Immature natural killer cell (primary cell): ENCODE measurements at places on chromosomes 11 and 22. TPM values are rescaled to one million over a fixed set of nuclear protein-coding genes. Genes with fewer than 3 reads are reported as not detected.

DNA sequence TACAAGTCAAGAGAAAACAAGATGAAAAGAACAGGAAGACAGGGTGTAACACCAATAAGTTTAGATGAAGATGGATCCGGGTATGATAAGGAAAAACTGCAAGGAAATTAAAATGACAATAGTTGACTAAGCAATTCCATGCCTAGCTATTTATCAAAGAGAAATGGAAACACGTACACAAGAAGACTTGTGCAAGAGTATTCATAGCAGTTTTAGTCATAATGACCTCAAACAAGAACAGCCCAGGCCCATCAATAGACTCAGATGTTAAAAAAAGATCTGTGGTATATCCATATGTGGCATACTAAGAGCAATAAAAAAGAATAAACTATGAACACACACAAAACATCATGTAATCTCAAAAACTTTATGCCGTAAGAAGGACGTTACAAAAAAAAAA lies 33.2 kb downstream of the SLC5A12 start:
- DNase-seq = no peak

DNA sequence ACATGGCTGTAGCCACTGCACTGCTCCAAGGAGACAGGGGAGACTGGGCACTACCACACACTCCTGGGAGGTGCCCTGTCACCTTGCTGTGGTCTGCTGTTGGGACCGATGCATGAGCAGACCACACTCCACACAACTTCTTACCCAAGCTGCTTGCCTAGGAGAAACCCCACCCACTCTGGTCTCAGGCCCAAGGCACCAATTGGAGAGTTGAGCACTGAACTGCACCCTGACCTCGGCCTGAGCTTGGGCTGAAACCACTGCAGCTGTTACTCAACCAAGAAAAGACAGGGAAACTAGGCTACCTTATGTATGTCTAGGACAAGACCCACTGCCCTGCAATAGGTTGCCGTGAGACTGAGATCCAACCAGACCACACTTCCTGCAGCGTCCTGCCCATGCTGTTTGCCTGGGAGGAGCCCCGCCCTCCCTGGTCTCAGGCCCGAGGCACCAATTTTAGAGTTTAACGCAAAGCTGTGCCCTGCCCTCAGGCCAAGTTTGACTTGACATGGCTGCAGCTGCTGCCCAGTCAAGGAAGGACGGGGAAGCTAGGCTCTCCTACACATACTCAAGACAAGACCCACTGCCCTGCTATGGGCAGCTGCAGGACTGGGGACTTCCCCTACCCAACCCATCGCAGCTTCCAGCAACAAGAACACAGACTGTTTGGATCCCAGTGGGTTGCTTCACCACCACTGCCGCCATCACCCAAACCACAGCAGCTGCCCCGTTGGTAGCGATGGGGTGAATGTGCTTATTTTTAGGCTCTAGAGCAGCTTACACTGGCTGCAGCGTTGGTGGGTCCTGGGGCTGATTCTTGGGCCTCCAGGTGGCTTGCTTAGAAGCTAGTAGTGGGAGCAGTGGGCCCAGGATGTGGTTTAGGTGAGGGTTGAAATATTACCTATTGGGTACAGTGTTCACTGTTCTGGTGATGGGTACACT lies 66.8 kb downstream of the BRD1 start:
- DNase-seq = no peak

DNA sequence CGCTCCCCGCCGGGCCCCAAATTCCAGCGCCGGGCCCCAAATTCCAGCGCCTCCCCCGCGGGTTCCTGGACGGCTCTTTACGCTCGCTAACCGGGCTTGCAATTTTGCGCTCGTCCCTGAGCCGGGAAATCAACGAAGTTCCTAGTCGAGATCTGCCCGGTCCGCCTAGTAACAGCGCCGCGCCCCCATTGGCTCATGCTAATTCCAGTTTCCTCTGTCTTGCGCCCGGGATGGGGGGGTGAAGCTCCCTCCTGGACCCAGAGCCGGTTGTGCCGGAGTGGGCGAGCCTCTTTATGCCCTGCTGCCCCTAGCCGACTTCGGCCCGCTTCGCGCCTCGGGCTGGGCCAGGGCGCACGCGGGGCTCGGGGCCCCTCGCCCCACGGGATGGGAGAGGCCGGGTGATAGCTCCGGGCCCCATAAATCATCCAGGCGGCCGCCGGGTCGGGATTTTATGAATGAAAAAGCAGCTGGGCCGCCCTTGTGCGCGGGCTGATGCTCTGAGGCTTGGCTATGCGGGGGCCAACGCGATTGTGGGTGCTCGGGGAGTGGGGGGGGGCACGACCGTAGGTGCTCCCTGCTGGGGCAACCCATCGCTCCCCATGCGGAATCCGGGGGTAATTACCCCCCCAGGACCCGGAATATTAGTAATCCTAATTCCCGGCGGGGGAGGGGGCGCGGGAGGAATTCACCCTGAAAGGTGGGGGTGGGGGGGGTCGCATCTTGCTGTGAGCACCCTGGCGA lies 1.8 kb upstream of the CCND1 start:
- DNase-seq = no peak

DNA sequence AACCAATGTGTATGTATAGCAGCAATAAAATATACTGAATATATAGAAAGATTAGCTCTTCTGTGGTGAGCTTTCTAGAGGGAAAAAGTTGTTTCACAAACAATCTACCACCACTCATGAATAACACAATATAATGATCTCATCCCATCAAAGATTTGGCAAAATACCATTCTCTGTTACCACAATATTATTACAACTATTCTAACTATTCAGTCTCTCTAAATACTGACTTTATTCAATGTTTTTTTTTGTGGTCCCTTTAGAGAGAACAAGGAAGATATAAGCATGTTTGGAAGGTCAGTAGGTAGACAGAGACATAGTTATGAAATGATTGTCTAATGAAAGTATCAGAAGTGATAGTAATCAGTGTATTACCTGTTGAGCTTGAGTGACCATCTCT lies 7.8 kb downstream of the CCDC90B start:
- DNase-seq = no peak

- no peak for DNase-seq
These were observed 576.0 kb downstream of the SOX6 start for GRCh38 chr11:15780382-15780781.

- DNase-seq = no peak
These were observed 83.6 kb downstream of the PIWIL4 start for GRCh38 chr11:94650756-94651155.

DNA sequence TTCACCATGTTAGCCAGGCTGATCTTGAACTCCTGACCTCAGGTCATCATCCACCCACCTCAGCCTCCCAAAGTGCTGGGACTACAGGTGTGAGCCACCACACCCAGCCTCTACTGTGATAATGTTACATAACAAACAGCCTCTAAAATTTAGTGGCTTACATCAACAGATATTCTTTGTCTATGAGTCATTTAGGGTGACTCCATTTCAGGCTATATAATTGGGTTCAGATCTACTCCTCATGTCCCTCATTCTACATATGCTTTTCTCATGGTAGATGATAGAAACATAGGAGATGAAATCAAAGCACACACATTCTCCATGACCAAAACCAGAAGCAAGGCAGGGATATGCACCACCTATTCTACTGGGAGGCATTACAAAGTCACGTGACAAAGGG lies 72.7 kb downstream of the SIK2 start:
- no peak for DNase-seq

- DNase-seq = no peak
These were observed 384.6 kb downstream of the BUD13 start for GRCh38 chr11:116388146-116388545.

DNA sequence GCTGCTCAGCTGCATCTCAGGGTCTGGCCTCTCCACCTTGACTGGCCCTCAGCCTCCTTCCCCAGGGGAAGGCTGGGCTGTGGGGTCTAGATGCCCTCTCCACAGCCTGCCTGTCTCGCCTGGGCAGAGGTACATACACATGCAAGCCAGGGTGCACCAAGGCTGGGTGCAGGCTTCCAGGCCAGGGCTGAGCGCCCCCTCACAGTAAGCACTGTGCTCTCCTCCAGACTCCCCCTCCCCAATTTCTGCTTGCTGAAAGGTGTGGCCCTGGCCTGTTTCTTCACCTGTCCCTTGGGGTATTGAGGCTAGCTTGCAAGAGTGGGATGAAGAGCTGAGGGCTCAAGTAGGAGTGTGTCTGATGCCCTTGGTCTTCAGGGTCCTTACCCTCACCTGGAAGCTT lies 22.5 kb downstream of the RELT start:
- DNase-seq = no peak

GRCh38 chr22:19821523-19822300 lies 33.0 kb downstream of the GNB1L start:
- no peak for DNase-seq

DNA sequence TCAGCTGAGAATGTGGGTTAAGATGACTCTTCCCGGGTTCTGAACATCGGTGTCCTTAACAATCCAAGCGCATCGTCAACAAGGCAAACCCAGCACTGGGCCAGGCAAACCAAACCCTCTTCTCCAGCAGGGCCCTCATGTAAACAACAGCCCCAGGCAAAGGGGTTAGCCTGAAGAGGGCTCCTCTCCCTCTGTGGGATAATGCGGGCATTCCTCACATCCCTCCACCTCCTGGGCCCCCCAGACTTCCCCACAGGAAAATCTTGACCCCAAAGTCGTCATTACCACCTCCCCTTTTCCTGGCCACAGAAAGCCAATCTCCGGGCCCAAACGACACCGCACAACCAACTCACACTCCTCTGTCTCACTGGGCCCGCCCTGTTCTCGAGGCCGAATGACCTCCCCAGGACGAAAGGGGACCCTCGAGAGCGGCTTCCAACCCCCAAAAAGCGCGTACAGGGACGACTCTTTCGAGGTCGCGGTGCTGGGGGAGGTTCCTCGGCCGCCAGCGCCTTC lies 566 bp downstream of the DDB1 start:
- DNase-seq = no peak

GRCh38 chr22:37559901-37560607 lies at the start of gene CDC42EP1:
Gene CDC42EP1 (plus strand): TSS chr22:37560480. CDS start chr22:37566350, 5,870 bp downstream.
- DNase-seq = no peak

DNA sequence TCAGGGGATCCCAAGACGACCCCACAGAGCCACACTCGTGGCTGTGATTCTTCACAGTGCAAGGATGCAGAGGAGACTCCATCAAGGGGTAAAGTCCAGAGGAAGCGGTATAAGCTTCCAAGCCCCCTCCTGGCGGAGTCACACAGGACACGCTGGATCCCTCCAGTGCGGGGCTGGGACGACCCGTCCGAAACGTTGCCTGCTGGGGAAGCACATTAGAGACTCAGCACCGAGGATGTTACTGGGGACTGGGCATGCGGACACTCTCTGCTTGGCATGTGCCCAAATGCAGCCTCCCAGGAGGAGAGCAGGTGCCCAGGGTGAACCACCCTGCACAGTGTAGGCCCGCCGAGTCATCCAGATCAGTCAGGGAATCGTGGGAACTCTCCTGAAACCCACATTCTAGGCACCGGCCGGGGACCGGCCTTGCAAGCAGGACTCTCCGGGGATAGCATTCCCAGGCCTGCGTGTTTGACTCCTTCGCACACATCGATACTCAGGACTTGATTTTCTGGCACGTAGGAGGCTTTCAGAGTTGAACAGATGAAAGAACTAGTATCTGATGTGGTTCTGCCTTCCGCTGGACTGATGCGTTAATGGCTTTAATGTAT lies 229.8 kb downstream of the TBC1D22A start:
- DNase-seq = no peak

DNA sequence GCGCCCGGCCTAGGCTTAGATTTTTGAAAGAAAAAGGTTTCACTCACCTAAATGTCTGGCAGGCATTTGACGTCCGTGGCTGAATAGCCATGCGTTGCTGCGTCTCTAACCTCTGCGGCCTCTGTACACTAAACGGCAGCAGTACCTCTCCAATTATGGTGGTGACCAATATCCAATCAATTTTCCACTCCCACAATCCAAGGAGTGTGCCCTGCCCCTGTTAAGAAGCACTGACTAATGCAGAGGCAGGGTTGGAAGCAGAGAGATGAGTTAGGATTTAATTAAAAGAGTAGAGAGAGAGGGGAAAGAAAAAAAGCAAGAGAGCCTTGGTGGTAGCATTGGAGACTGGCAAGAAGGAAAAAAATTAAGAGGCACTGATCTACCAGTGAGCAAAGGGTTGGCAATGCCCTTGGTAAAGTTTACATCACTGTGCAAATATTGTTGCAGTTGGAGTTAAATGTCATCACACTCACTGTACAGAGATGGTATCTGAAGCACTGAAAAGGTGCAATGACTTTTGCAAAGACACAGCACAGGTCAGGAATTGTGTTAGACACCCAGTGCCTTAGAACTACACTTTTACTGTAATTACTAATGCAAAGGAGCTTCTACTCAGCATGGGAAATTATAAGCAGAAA lies 526.7 kb downstream of the NTM start:
- no peak for DNase-seq

GRCh38 chr11:44326615-44327475 lies 16.9 kb upstream of the ALX4 start:
- no peak for DNase-seq

GRCh38 chr22:43540529-43540923 lies 128.7 kb downstream of the MPPED1 start:
- no peak for DNase-seq

DNA sequence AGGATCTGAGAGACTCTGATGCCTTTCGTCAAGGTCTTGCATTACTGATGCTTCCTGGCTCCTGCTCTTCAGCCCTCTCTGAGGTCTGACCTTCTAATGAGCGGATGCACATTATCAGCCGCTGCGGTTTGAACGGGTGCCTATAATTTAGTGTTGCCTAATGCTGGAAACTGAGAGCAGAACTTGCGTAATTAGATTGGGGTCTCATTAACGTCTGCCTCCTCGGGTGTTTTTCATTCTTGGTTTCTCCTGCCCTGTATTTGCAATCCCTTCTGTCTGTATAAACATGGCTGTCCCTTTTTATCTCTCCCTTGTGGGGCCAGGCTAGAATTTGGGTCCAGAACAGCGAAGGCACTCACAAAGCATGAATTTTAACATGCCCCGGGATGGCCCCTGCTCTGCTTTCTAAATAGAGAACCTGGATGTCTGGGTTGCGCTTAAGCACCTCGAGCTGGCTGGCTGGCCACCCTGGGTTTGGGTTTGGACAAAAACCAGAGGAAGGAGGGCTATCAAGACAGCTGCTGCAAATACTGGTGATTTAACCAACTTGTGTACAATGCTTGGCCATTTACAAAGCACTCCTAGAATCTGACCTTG lies 118.6 kb downstream of the TIMP3 start:
- no peak for DNase-seq

DNA sequence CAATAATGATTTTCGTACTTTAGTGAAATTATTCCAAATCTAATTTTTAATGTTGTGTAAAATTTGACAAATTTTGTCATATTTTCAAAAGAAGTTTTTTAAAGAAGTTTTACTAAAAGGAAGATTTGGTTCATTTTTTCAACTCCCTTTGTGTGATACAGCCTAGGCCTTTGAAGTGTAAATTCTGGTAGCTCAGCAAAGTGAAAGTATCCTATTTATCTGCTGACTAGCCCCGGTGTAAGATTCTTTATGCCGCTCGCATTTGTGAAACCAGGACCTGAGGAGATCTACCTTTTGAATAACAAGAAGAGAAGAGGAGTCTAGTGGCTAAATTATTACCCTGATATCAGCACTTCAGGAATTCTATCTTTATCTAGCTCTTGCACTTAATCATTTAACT lies 177.4 kb downstream of the JRKL start:
- DNase-seq = no peak

- DNase-seq = no peak
These were observed 6.9 kb upstream of the SORL1 start for GRCh38 chr11:121445071-121445768.

PRSS23 gene
- 217 TPM for polyA plus RNA-seq

ADAMTS15 gene
- polyA plus RNA-seq = not detected

ACRV1 gene
- polyA plus RNA-seq = not detected

APOA4 gene
- not detected for polyA plus RNA-seq

ARHGEF12 gene
- polyA plus RNA-seq = 1.1 TPM

PCNX3 gene
- 0.14 TPM for polyA plus RNA-seq

LDLRAD3 gene
- polyA plus RNA-seq = 0.84 TPM

TREH gene
- not detected for polyA plus RNA-seq

SHISAL1 gene
- not detected for polyA plus RNA-seq

TMEM86A gene
- polyA plus RNA-seq = 0.43 TPM
